ENCODE measurements at places on chromosomes 1 and 21. TPM values are rescaled to one million over a fixed set of nuclear protein-coding genes. Genes with fewer than 3 reads are reported as not detected.

Gene F5
- not detected for total RNA-seq

Gene RAB3B
- 67.3 TPM for total RNA-seq

Gene ARHGAP30
- total RNA-seq, result not detected

Gene NTMT2
- total RNA-seq, result not detected

Gene IQCC
- 0.97 TPM for total RNA-seq

Gene LCE1B
- total RNA-seq, result not detected

GRCh38 chr1:204036882-204037655 lies 35.8 kb upstream of the SOX13 start:
- no peak for DNase-seq

- DNase-seq, result peak; percentile 17
Measured at GRCh38 chr1:189619682-189620332, 857.9 kb downstream of the BRINP3 start.

- no peak for DNase-seq
Measured at GRCh38 chr1:32915766-32916706, 14.8 kb upstream of the TMEM54 start.

GRCh38 chr1:116265931-116266863 lies 106.8 kb upstream of the ATP1A1 start:
- no peak for DNase-seq

GRCh38 chr1:51236531-51237350 lies 668 bp downstream of the RNF11 start:
- peak; percentile 65 for DNase-seq

- DNase-seq, result peak; percentile 51
Measured at GRCh38 chr1:199422206-199422605, 605.3 kb upstream of the NR5A2 start.

- DNase-seq, result no peak
Measured at GRCh38 chr1:44806704-44807363, at the start of gene DYNLT4. DYNLT4 (minus strand) TSS chr1:44807351; CDS start chr1:44806668, 683 bp downstream.

- DNase-seq, result peak; percentile 12
Measured at GRCh38 chr1:147201276-147201675, 23.9 kb downstream of the FMO5 start.

DNA sequence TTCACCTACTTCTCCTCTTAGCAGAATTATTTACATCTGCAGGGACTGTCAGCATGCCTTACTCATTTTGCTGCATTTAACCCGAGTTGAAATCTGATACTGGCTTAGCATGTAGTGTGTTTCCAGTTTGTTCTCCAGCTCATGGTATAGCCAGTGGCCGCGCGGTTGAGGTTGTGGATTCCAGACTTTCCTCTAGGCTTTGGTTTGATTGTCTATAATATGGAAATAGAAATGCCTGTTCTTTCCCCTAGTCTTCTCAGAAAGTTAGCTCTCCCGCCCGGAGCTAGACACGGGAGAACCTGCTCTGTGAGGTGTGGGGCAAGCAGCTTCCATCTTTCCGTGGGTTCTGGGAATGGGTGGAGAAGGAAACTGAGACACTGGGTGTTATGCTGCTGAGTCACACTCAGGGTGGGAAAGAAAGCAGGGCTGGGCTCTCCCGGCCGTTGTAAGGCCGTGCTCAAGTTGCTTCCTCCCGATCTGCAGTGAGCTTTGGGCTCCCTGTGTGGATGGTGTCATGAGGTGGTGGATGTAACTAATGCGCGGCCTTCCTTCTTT lies 206.8 kb upstream of the TMEM51 start:
- DNase-seq, result peak; percentile 84

GRCh38 chr21:39669485-39669884 lies 56.7 kb downstream of the B3GALT5 start:
- no peak for DNase-seq

DNA sequence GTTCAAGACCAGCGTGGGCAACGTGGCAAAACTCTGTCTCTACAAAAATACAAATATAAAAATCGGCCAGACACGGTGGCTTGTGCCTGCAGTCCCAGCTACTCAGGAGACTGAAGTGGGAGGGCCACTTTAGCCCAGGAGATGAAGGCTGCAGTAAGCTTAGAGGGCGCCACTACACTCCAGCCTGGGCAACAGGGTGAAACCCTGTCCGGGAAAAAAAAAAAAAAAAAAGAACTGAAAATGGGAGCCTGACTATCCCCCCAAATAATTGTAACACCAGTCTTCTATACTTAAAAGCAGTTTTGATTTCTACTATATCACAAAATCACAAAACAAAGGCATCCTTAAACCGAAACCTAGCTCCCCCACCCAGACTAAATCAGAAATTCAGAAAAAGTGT lies 60.3 kb downstream of the CDC42BPA start:
- DNase-seq, result no peak

DNA sequence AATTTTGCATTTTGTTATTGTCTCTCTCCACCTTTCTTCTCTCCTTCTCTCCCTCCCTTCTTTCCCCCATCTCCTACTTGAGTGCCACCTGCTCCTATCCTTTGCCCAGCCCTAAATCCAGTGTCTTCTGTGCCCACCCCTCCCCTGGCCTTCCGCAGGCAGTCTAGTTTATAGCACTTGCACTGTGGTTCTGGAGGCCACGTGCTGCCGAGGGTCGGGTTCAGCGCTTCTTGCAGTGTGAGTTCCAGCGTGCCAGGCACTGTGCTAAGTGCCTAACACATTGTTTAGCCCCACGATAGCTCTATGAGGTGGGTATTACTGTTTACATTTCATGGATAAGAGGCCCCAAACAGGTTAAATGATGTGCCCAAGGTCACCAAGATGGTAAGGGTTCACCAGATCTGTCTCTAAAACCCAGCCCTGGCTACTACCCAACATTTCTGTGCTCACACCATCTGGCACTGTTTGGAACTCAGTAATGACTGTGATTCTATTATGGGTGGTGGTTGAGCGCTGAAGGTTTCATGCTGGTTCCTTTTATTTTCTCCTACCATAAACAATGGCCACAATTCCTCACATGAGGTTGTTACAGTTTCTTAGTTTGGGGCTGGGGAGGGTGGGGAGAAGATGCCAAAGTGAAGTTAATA lies 14.1 kb upstream of the ATP1A4 start:
- no peak for DNase-seq

- DNase-seq, result no peak
Measured at GRCh38 chr1:78855258-78855657, 151.3 kb downstream of the ADGRL4 start.

DNA sequence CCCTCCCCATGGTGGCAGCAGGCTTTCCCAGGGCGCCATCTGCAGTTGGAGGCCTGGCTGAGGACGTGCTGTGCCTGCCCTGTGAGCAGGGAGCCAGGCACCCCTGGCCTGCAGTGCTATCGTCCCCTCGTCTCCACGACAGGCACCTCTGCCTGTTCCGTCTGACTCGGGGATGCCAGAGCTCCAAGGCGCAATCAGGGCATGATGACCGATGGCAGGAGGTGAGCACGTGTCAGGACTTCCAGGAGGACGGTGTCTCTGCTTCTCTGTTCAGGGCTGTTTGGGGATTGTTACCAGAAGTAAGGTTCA lies 125.2 kb downstream of the PCBP3 start:
- DNase-seq, result no peak
